Stimulated activated CD4-positive, alpha-beta T cell treated with anti-CD3 and anti-CD28 coated beads, Interleukin-15, amount 100 ng/mL, for 1 hour (primary cell): ENCODE measurements at places on chromosomes 2 and 18.

- no peak for DNase-seq
Observed at GRCh38 chr18:51621113-51621863, 423.8 kb upstream of the MEX3C start.

GRCh38 chr2:46073540-46074046, 223.6 kb upstream of the EPAS1 start:
- no peak for DNase-seq

DNA sequence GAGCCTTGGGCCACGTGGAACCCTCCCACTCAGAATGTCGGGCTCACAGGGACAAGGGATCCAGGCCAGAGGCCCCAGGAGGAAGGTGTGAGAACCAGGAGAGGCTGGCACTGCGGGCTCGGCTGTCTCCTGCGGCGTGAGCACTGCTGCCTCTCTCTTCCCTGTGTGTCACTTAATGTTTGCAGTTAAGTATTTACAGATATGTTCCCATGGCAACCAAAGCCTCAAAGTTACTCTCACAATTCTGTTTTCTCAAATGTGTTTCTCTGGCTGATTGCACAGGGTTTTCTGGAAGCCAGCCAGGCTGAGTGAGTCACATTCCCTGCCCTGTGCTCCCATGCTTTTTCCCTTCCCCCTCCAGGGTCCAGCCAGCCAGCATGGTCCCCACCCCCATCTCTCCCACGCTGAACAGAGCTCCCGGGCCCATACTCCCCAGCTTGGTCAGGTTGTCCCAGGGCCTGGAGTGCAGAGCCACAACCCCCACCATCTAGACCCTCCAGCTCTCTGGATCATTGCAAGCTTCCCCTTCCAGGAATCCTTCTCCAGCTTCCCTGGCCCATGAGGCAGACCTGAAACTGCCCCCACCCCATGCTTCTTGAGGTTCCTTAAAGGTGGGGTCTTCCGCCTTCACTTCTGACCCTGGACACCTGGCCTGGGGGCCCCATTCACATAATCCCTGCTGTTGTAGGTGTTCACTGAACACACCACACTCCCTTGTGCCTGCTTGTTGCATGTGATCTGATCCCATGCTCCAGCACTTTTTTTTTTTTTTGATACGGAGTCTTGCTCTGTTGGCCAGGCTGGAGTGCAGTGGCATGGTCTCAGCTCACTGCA, 265.9 kb downstream of the CELF4 start:
- no peak for DNase-seq

DNA sequence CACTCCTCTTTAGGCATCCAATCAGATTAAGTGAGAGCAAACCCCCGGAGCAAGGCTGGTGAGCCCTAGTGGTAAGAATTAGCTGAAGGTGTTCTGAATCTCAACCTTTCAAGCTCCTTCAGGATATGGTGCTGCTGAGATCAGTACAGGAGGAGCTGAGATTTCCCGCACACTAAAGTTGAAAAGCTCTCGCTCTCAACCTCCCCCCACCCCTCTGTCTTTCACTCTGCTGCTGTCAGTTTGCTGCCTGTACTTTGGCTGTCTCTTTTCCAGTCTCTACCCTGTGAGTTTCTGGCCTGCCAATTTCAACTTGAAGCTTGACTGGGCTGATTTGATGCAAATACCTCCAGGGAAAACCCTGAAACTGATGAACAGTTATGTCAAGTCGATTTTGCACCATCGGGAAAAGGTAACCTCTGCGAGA, 15.7 kb downstream of the ZEB2 start:
- DNase-seq, result no peak

GRCh38 chr2:99481527-99481926, 8.3 kb downstream of the REV1 start:
- DNase-seq, result no peak

GRCh38 chr18:9711361-9712129, 3.4 kb downstream of the RAB31 start:
- DNase-seq, result no peak

DNA sequence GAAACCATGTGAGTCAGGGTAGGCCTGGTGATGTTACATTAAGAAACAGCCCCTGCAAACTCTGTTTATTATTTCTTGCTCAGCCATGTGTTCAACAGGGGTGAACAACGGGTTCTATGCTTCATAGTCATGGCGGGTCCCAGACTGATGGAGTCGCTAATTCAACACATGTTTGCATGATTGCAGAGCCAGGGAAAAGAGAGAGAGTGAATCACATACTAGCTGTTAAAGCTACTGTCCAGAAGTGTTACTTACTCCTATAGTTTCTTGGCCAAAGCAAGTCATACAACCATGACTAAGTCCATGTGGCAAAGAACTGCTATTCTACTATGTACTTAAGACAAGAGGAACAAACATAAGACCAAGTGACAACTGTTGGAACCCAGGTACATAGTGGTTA, 241.2 kb upstream of the SKOR2 start:
- no peak for DNase-seq
